ENCODE measurements at places on chromosomes 1 and 21.
A peak's percentile ranks its signal among the peaks of the same experiment; 100 is the strongest.

GRCh38 chr1:32361674-32362473, 411 bp downstream of the FAM229A start:
- peak; percentile 22 for DNase-seq

DNA sequence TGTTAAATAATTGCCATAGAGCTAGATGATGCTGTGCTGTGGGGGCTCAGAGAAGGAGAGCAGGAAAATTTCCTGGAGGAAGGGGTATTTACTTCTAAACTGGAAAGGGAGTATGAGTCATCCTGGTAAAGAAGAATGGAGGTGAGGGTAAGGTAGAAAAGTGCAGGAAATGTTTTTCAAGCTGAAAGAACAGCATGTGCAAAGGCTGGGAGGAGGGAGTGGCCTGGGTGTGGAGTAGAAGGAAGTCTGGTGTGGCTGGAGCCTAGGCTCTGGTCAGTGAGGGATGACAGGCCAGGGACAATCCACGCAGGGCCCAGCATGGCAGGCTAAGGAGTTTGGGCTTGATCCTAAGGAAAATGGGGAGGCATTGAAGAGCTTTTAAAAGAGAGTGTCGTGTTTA, 45.9 kb downstream of the MATN1 start:
- DNase-seq, result no peak

DNA sequence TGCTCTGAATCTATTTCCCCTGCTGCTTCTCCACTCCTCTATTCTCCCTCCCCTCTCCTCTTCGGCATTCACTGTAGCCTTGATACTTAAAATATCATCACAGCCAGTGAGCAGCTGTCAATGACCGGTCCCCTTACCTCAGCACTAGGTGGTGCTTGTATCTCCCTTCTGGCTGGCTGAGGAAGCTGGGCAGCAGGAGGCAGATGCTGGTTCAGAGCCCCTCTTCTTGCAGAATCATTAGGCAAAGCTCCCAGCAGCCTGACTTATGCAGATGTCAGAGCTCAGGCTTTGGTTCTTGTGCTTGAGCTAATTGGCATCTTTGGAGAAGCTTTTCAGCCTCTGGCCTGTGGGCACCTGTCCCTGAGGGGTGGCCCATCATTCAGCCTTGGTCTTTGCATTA, 31.9 kb upstream of the KCNA2 start:
- no peak for DNase-seq

DNA sequence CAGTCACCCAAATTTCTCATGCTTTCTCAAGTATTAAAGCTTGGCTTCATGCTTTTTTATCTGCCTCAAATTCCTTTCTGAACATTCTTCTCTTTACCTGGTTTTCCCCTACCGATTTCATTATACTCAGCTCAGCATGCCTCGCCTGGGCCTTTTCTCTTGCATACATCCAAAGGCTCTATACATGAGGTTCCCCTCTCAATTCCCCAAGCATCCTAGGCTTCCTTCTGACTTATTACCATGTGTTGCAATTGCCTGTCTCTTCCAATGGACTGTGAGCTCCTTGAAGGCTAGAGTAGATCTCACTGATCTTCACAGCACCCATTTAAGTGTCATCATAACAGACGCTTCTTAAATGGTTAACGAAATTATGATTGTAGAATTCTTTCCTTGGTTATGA, 24.1 kb upstream of the CYP4A22 start:
- no peak for DNase-seq

DNA sequence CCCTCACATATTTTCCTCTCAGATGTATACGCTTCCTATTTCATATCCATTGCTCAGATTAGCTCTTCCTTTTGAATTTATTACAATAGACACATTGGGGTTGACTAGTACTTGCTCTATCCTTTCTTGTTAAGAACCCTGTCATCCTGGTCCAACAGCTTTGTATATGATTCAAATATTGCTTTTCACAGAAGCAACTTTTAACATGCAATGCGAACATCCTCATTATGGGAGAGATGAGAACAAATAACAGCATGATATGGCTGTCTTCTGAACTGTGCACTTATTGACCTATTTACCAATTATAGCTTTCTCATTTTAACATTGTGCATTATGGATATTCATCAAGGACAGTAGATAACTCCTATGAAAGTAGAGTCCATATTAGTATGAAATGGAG, 510.8 kb downstream of the PTPRC start:
- no peak for DNase-seq

GRCh38 chr1:91622616-91623015, 122.0 kb downstream of the CDC7 start:
- no peak for DNase-seq

DNA sequence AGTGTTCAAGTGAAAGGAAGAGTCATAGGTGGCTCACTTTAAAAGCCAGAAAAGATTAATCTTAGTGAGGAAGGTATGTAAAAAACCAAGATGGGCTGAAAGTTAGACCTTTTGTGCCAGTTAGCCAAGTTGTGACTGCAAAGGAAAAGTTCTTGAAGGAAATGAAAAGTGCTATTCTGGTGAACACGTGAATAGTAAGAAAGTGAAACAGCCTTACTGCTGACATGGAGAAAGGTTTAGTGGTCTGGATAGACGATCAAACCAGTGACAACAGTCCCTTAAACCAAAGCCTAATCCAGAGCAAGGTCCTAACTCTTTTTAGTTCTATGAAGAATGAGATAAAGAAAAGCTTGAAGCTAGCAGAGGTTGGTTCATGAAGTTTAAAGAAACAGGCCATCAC, 106.4 kb downstream of the CTH start:
- DNase-seq, result no peak
